ENCODE measurements at places on chromosomes 2 and 18.

DNA sequence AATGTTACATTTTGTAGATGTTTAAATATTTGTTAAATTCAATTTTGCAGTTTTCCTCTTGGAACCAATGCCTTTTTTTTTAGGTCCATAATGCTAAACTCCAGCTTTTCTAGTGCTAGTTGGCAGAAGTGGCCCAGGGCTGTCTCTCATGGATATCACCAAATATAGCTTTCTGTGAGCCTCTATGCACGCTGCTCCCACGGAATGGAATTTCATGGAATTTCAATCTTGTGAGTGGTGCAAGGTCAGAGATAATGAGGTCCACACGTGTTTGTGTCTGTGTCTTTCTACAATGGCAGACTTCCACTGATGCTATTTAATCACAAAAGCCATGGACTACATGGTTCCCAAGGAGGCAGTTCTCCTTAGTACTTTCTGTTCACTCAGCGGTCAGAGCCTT is 191.5 kb upstream of the PARD3B start:
- DNase-seq, result no peak

DNA sequence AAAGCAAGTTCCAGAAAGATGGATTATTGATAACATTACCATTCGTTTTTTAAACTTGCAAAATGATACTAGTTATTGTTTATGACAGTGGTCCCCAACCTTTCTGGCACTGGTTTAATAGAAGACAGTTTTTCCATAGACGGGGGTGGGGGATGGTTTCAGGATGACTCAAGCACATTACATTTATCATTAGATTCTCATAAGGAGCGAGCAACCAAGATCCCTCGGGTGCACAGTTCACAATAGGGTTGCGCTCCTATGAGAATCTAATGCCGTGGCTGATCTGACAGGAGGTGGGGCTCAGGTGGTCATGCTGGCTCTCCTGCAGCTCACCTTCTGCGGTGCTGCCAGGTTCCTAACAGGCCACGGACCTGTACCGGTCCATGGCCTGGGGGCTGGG is 86.2 kb downstream of the BCL2 start:
- no peak for DNase-seq

- peak; percentile 18 for DNase-seq
Measured at GRCh38 chr2:144948205-144948855, 428.4 kb upstream of the ZEB2 start.

GRCh38 chr2:58520903-58521302 is 279.8 kb upstream of the FANCL start:
- DNase-seq, result no peak

GRCh38 chr2:241049739-241050623 is 51.6 kb downstream of the SNED1 start:
- DNase-seq, result no peak

- no peak for DNase-seq
Measured at GRCh38 chr2:47897883-47898731, 8.2 kb downstream of the FBXO11 start.

DNA sequence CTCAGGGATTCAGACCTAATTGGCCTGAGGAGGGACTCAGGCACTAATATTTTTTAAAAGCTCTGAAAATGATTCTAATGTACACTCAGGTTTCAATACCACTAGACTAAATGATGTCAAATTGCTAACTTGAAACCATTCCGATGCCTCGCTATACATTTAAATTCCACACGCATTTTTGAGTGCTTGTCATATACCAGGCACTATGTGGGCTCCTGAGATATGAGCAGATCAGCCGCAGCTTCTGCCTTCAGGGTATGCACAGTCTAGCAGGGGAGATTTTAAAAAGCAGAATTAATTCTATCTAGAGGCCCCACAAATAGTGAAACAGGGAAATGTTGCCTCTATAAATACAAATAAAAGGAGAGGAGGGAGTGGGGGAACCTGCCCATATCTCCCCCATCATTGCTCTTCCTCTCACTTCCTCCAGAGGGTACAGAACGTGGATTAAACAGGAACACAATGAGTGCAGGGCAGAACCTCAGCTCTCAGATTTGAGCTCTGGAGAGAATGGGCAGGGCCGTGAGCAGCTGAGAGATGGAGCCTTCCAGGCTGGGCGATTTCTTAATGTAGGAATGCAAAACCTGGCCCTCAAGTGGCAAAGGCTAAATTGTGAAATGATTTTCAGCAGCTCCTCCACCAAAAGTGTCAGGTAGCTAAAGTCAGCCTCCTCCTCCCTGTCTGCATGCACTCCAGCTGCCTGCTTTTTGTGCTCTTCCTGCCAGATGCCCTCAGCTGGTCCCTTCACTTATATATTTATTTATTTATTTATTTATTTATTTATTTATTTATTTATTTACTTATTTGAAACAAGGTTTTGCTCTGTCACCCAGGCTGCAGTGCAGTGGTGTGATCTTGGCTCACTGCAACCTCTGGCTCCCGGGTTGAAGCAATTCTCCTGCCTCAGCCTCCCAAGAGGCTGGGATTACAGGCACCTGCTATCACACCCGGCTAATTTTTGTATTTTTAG is 24.6 kb upstream of the LBH start:
- no peak for DNase-seq

GRCh38 chr18:23844991-23845680 is 155.9 kb downstream of the LAMA3 start:
- no peak for DNase-seq

GRCh38 chr18:75390854-75391253 is 36.6 kb downstream of the SMIM21 start:
- no peak for DNase-seq

GRCh38 chr18:67477522-67477921 is 39.0 kb downstream of the DSEL start:
- no peak for DNase-seq

DNA sequence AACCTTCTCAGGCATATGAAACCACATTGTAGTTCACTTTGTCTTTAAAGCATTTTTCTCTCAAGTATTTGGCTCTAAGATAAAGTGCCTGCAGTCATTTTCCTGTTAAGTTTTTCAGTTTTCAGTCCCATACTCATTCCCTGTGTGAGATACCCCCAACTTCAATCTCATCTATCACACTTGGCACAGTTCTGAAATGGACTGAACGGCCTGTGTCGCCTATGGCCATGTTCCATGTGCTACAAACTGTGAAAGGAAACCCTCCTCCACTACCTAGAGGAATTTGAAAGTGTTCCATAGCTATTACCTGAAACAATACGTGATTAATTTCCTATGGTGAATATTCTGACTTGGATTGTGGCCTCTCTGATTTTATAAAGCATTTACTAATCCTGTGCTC is 319.1 kb downstream of the CTNNA2 start:
- DNase-seq, result no peak

- DNase-seq, result no peak
Measured at GRCh38 chr2:234286956-234287355, 209.9 kb downstream of the ARL4C start.

DNA sequence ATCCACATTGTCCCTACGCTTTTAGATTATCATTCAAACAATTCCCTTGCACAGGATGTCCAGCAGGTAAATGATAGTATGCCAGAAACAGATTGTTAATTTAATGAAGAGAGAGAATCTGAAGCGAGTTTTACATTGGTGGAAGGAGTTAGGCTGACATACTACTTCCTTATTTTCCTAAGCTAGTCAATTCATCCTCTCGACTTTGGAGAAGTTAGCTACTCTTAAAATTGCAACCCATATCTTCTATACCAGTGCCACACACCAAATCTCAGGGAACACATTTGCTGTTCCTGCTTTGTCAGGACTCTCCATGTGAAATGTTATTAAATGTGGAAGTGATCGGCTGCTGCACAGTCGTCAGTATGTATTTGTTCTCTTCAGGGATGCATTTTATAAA is 249.2 kb downstream of the NAPG start:
- DNase-seq, result no peak

DNA sequence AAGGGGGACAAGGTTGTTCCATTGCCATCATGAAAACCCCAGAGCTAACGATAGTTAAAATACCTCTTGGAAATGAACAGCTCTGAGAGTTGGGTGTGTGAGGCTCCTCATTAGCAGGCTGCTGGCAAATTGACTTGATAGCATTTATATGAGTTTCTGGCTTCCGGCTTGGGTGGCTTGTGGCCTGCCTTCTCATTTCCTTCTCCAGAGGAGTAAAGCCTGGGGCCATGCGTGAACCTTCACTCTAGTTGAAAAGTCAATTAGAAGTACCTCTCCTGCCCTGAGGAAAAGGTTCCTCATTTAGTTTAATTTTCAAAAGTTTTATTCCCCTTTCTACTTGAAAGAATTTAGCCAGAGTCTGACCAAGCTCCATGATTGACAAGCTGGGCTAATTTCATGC is 67.1 kb downstream of the MGAT5 start:
- no peak for DNase-seq

DNA sequence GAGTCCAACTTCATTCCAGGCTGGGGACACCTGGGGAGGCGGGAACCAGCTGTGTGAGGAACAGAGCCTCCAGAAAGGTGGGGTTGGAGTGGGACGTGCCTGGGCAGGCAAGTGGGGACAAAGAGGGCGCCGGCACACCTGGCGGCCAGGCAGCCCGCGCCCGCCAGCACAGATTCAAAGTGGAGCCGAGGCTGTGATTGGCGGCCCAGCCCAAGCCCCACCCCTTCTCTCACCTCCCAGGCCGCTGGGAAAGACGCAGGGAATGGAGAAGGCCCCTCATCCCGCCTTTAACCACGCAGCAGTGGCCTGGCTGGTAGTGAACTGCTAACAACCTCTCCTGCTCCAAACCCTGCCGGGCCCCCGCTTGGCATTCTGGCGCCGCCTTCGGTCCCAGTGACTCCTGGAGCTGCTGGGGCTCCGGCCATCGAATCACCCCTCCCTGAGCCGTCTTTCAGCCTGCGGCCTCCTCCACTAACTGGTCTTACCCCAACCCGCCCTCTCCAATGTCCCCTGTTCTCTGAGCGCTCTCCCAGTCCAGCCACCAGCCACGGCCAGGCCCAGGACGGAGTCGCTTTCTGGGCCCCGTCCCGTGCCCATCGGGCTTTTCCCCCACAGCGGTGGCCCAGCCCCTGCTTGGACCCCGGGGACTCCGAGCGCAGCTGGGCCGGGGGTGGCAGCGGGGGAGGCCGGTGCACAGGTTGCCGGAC is 27.9 kb upstream of the PTMA start:
- no peak for DNase-seq

GRCh38 chr18:39604836-39605235 is 2039.2 kb upstream of the CELF4 start:
- DNase-seq, result no peak

DNA sequence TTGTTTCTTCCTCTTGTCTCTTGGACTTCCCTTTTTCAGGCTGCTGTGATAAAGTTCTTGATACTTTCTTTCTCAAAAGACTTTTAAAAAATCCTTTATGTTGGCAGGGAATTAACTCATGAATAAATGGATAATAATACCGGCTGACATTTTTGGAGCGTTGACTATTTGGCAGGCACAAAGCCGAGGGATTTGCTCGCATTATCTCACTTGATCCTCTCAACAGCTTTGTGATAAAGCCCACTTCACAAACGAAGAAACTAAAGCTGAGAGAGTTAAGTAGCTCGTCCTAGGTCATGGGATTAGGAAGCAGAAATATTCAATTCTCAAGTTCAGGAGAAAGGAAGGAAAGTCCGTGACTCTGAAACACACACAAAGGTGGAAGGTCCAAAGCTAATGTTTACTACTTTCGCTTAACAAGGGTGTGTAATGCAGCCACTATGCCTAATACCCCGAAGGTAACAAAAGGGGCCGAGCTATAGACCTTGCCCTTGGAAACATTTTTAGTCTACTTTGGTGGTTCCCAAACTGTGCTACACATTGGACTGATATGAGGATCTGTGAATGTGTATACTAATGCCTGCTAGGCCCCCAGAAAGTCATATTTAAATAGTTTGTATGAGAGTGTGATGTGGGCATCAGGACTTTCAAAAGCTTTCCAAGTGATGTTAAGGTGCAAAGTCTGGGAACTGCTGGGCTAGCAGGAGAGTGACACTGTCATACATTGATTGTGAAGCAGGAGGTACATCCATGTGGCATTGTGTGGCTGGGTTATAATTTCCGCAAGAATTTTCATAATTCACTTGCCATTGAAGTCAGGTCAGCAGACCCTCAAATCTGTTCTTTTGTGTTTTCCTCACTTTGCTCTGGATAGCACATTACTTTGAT is 508.4 kb downstream of the PLCL1 start:
- no peak for DNase-seq

DNA sequence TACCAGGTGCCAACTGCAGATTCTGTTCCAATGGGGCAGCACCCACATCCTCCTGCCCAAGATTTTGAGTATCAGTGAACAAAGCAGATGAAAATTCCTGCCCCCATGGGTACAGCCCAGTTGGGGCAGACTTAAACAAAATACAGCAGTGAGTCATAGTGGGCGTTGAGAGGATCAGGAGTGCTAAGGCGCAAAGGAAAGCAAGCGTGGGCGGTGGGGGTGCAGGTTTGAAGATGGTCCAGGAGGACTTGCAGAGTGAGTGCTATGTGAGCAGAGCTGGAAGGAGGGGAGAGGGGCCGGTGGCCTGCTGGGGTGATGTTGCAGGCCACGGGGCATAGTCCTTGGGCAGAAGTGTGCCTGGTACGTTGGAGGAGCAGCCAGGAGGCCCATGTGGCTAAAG is 24.7 kb downstream of the STEAP3 start:
- DNase-seq, result no peak

DNA sequence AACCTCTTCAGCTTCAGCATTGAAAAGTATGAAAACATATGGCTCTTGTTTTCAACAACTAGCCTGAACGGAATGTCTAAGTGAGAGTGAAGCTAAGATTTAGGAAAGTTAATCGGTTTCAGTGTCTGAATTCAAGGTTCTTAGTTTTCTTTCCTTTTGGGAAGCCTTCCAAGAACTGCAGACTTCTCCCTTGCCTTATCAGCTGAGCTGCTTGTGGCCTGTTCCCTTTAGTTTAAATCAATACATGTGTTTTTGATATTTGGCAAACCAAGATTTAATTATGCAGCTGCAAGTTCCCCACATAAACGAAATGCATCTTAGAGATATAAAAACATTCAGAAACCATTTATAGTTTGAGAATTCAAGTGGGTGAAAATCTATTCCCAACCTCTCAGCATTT is 274.3 kb upstream of the NRP2 start:
- no peak for DNase-seq

DNA sequence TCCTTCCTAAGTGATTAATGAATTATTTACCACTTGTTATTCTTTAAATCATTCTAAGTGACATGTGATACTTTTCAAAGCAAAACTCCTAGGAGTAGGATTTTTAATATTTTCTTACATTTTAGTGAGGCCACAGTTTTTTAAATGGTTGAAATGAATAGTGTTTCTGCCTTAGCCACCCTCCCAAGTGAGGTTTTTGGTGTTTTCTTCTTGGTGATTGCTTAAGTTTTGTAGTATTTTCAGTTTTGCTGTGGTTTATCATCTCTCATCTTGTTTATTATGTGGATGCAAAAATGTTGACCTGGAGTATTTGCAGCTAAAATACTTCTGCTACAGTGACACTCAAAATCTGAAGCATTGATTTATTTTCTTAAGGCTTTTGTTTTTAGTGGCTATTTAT is 9.8 kb downstream of the AFTPH start:
- no peak for DNase-seq

GRCh38 chr2:186771395-186771794 is 77.5 kb downstream of the FAM171B start:
- DNase-seq, result no peak

- peak; percentile 100 for DNase-seq
Measured at GRCh38 chr18:23684515-23685197, 4.6 kb upstream of the LAMA3 start.

- no peak for DNase-seq
Measured at GRCh38 chr2:31269087-31269486, 35.1 kb downstream of the EHD3 start.

GRCh38 chr2:43854671-43855070 is 15.9 kb downstream of the ABCG8 start:
- no peak for DNase-seq

- no peak for DNase-seq
Measured at GRCh38 chr2:191942739-191943103, 95.8 kb upstream of the CAVIN2 start.

Measured in LNCaP clone FGC (cell line).